ENCODE measurements at places on chromosomes 12 and 14.

- DNase-seq: no peak
These were observed 93.3 kb upstream of the NAP1L1 start for GRCh38 chr12:76177821-76178220.

DNA sequence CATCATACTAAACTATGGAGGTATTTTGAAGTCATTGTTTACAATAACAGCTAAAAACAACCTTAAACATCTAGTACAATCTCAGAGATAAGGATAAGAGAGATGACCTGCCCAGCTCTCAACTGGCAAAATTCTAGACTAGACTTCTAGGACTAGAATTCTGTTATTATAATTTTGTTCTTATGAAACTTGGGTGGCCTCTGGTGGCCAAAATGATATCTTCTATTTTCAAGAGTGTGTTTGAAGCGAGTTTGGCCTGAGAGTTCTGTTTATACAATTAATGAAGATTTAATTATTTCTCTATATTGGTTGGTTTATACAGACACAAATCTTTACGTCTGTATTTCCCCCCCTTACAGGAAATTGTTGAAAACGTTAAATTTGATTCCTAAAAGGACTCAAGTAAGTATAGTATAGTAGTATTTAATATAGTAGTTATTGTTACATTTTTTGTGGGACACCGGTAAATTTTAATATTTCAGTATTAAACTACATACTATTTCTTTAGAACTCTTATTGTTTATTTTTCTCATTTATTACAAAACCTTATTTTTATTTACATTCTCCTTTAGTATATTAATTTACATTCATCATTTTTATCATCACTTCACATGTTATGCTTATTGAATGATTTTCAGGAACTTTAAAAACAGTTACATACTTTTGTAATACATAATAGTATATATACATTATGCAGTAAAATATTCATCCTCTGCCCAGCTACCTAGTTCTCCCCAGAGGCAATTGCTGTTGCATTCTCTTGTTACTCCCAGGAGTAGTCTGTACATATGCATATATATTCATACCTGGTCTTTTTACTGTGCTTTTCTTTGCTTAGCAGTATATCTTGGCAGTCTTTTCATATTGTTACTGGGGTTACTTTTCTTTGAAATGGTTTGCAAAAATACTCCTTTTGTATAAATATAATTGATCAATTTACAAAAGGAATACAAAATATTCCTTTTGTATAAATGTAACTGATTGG lies 6.6 kb downstream of the PPHLN1 start:
- DNase-seq: no peak

DNA sequence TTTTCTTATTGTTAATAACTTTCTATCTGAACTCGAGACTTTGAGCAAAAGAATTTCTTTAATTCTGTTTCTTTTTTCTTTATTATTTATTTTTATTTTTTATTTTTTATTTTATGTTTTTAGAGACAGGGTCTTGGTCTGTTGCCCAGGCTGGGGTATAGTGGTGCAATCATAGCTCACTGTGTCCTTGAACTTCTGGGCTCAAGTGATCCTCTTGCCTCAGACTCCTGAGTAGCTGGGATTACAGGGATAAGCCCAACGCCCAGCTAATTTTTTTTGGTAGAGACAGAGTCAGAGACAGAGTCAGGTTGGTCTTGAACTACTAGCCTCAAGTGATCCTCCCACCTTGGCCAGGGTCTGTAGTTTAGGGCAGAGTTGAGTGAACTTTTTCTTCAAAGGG lies 18.5 kb downstream of the METAP2 start:
- DNase-seq: no peak

DNA sequence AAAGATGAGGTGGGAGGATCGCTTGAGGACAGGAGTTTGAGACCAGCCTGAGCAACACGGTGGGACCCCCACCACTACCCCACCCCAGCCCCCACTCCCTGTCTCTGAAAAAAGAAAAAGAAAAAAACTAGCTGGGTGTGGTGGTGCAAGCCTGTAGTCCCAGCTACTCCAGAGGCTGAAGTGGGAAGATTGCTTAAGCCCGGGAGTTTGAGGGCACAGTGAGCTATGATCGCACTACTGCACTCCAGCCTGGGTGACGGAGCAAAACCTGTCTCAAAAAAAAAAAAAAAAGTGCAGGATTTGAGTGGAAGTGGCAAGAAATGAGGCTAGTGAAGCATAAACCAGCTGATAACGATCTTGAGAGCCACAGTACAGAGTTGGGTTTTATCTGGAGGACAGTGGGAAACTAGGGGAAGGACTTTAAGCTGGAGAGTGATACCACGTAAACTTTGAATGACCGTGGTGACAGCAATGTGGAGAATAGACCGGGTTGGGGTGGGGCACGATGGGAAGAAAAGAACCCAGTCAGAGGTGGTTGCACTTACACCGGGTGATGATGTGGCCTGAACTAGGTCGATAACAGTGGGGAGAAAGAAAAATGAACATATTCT lies 85.3 kb downstream of the TMEM260 start:
- no peak for DNase-seq

- DNase-seq: no peak
These were observed 5.0 kb downstream of the HIF1A start for GRCh38 chr14:61700104-61700886.

DNA sequence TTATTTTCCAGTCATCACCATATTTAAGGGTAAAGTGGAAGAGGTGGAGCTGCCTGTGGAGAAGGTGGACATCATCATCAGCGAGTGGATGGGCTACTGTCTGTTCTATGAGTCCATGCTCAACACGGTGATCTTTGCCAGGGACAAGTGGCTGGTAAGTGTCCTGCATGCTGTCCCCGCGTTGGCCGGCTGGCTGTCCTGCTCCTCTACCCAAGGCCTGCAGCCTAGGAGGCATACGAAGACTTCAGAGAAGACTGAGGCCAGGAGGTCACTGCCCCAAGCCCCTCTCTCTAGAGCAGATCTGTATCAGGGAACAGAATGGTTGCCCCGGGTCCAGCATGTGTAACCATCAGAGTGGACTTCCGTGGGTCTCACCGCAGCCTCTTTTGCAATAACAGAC lies 77.7 kb downstream of the PRMT8 start:
- DNase-seq: no peak

DNA sequence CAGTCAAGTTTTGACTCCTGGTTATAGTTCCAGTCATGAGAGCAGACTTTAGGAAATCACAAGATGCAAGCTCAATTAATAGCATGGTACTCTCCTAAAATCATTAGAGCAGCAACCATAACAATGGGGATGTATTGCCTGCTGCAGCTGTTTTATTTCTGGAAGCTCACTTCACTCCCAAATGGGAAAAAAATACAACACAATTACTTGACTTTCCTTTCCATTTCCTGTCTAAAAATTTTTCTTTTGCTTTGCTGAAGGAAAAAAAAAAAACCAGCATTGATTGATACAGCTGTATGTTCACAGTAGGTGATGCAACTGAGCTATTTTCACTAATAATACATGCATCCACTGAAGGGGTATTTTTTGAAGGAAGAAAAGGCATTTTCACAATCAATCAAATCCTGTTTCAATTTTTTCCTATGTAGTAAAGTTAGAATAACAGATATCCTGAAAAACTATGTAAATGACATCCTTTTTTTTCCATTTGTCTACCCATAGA lies 143.9 kb upstream of the NOVA1 start:
- DNase-seq: no peak

GRCh38 chr12:97452230-97452629 lies 10.4 kb upstream of the RMST start:
- DNase-seq: no peak

GRCh38 chr12:90250766-90251165 lies 542.1 kb upstream of the ATP2B1 start:
- no peak for DNase-seq

DNA sequence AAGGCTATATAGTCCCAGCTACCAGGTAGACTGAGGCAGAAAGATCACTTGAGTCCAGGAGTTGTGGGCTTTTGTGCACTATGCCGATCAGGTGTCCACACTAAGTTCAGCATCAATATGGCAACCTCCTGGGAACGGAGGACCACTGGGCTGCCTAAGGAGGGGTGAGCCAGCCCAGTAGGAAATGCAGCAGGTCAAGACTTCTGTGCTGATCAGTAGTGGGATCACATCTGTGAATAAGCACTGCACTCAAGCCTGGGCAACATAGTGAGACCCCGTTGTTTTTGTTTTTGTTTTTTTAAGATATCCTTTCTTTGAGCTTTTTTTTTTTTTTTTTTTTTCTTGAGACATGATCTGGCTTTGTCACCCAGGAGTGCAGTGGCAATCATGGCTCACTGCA lies 135.8 kb upstream of the AEBP2 start:
- no peak for DNase-seq

DNA sequence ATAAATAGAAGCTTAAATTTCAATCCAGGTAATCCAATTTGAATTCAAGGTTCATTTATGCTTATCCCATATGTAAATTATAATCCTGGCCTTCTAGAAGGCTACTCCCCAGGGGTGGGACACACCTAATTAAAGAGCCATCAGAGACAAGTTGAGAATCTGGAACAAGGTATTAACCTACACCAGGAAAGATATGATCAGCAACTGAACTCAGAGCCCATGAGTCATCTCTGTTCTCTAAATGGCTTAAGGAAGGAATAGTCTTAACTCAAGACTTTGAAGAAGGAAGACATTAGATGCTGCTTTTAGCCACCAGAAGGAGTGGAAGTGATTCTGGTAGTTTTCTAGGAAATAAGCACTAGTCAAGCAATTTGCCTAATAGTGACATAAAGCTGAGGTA lies 88.0 kb downstream of the KIF21A start:
- peak; percentile 22 for DNase-seq

GRCh38 chr12:76142305-76142704 lies 57.8 kb upstream of the NAP1L1 start:
- no peak for DNase-seq

DNA sequence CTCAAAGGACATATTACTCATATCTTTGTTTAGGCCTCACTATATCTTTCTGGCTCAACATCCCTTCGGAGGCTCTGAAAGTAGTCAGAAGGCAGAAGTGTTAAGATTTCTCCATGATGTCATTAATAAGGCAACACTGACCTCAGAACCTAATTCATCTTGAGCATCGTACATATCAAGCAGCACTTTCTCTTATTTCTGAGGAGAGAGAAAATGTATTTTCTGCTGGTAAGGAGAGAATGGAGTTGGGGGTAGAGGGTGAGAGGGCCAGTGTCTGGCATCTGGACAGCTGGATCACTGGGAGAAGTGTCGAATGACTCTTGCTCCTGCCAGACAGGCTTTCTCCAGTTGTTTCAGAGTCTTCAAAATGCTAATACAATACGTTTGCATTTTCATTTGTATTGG lies 213.2 kb upstream of the PRICKLE1 start:
- DNase-seq: no peak

- no peak for DNase-seq
These were observed 3.3 kb upstream of the P3H3 start for GRCh38 chr12:6824901-6825381.

GRCh38 chr12:54404061-54405004 lies 14.7 kb downstream of the ITGA5 start:
- no peak for DNase-seq

DNA sequence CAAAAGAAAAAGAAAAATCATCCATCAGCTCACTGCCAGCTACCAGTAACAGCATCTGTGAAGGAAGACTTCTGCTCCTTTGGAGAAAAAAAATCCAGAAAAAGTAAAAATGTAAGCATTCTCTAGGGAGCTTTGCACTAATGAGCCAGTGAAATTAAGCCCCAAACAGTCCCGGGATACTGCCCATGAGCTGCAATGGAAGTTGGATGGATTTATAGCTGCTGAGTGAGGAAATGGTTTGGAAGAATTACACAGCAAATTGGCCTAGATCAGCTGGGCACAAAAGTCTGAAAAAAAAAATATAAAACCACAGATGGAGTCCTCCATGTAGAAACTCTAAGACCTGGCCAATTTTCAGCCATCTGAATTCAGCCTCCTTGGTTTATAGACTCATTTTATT lies 462.9 kb upstream of the USP15 start:
- no peak for DNase-seq

GRCh38 chr12:90675106-90675505 lies 279.9 kb downstream of the CCER1 start:
- no peak for DNase-seq

GRCh38 chr14:37569729-37570128 lies 25.3 kb downstream of the FOXA1 start:
- DNase-seq: no peak

- peak; percentile 19 for DNase-seq
These were observed 24.4 kb upstream of the TC2N start for GRCh38 chr14:91891721-91892220.

GRCh38 chr14:31969699-31970240 lies 107.3 kb upstream of the ARHGAP5 start:
- no peak for DNase-seq

DNA sequence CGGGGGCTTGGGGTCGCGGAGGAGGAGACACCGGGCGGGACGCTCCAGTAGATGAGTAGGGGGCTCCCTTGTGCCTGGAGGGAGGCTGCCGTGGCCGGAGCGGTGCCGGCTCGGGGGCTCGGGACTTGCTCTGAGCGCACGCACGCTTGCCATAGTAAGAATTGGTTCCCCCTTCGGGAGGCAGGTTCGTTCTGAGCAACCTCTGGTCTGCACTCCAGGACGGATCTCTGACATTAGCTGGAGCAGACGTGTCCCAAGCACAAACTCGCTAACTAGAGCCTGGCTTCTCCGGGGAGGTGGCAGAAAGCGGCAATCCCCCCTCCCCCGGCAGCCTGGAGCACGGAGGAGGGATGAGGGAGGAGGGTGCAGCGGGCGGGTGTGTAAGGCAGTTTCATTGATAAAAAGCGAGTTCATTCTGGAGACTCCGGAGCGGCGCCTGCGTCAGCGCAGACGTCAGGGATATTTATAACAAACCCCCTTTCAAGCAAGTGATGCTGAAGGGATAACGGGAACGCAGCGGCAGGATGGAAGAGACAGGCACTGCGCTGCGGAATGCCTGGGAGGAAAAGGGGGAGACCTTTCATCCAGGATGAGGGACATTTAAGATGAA lies 630 bp downstream of the FOS start:
- DNase-seq: no peak

- DNase-seq: no peak
These were observed 210.9 kb upstream of the FKBP4 start for GRCh38 chr12:2583642-2584401.

DNA sequence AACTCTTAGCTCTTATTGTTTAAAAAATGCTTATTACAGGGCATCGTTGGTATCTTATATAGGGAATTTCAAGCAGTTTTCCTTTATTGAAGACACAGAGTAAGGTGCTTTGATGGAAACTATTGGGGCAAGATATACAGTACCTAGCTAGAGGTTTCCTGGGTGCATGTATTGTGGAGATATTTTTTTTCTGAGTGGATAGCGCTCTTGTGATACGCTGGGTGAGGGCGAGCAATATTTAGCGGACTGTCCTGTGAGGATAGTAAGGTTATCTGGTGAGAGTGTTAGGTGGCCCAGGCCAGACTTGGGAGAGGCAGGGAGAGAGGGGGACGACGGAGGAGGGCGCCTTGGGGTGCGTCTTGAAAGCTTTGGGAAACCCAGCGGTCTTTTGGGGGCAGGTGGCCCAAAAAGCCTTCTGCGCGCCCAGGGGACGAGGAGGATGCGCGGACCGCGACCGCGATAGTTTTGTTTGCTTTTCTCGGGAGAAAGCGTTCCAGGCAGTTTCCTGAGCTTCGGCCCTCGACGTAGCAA lies 596 bp upstream of the BICD1 start:
- no peak for DNase-seq

DNA sequence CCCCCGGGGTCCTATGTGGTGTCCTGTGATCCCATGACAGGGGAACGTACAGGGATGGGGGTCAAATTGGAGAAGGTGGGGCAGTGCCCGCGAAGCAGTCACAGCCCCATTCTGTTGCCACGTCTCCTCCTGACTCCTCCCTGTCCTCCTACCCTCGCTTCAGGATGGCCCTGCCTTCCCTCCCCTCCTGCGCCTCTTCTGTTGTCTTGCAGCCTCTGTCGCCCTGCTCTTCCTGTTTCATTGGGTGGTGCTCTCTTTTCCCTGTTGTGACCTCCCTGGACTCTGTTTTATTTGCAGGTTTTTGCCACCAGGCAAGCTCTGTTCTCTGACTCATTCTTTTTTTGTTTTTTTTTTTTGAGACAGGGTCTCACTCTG lies 18.7 kb downstream of the CABP1 start:
- no peak for DNase-seq

Measured in retinal pigment epithelial cell (primary cell).